Effector CD4-positive, alpha-beta T cell (primary cell): ENCODE measurements at places on chromosomes 16 and 17.

GRCh38 chr16:57013229-57013628 lies 23.9 kb downstream of the NLRC5 start:
- no peak for DNase-seq

DNA sequence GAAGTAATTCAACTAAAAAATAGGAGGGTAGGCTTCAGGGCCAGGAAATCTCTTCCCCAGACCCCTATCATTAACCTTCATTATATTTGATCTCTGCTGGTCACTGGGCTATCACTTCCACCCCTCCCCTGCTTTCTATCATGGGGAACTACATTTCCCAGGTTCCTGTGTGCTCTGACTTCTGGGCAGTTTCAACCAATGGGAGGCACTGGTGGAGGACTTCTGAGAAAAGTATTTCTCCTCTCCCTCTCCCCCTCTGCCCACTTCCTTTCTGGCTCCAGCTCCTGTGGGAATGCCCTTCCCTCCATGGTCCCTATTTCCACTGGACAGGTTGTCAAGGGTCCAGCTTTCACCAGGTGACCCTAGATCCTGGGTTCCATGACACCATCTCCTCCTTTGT lies 364.4 kb downstream of the C16orf95 start:
- no peak for DNase-seq

GRCh38 chr16:2964475-2965336 lies 631 bp downstream of the KREMEN2 start:
- peak; percentile 46 for DNase-seq

- DNase-seq = no peak
Observed at GRCh38 chr17:58281511-58282011, 826 bp upstream of the MPO start.

DNA sequence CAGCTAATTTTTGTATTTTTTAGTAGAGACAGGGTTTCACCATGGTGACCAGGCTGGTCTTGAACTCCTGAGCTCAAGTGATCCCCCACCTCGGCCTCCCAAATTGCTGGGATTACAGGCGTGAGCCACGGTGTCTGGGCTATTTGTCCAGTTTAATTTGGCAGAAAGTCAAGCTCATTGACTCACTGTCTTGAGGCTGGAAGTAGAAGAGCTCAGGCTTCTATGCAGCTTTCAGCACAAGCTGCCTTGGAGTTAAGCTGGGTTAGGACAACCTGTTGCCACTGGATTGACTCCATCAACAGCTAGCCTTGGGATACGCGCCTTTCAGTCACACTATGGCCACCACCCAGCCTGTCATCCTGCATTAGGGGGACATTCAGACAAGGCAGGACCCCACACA lies 76.2 kb upstream of the DNAH17 start:
- DNase-seq = no peak
